ENCODE measurements at places on chromosomes 3 and 15.

- no peak for DNase-seq
Measured at GRCh38 chr3:94187697-94188096, 124.8 kb downstream of the NSUN3 start.

DNA sequence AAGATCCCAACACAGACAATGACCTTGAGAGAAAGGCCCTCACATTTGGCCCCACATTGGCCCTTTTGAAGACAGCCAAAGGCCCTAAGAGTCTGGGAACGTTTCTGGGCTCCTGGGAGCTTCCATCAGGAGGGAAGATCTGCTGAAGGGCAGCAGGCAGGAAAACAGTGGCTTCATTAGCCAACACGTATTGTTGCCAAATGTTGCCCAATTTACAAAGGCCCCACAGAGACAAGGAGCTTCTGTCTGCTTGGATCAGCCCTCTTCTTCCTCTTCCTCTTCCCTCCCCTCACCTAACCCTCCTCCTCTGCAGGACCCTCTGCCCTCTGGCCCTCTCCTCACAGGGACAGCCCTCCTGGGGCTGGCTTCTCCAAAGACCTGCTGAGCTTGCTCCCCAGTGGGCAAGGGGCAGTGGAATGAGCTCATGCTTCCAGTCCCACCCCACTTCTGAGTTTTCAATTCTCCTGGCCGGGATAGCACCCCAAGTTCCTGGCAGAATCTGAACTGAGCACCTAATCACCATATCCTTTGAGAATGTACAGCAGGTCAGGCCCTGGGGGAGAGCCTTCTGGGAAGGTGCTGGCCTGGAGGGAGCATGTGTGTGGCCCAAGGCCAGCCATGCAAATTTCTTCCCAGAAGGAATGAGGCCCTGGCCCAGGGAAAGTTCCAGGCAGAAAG, 5.1 kb upstream of the LTF start:
- DNase-seq: no peak

DNA sequence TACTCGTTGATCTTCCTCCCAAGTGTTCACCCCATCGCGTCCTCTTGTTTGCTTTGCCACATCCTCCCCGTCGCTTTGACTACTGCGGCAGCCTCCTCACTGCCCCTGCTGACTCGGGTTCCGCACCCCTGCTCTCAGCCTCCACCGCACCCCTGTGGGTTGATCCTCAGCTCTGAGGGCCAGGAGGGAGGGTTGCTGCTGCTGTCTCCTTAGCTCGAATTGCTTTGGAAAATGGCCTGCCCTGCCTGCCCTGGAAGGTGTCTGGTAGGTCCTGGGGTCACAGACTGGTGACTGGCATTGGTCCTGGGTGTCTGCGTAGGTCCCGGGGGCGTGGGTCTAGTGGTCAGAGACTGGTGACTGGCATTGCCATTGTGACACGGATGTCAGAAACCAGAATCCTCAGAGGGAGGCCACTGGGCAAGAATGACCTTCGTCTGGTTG, 9.4 kb downstream of the MUC4 start:
- peak; percentile 43 for DNase-seq

GRCh38 chr3:193589616-193590015, 3.4 kb upstream of the OPA1 start:
- no peak for DNase-seq

DNA sequence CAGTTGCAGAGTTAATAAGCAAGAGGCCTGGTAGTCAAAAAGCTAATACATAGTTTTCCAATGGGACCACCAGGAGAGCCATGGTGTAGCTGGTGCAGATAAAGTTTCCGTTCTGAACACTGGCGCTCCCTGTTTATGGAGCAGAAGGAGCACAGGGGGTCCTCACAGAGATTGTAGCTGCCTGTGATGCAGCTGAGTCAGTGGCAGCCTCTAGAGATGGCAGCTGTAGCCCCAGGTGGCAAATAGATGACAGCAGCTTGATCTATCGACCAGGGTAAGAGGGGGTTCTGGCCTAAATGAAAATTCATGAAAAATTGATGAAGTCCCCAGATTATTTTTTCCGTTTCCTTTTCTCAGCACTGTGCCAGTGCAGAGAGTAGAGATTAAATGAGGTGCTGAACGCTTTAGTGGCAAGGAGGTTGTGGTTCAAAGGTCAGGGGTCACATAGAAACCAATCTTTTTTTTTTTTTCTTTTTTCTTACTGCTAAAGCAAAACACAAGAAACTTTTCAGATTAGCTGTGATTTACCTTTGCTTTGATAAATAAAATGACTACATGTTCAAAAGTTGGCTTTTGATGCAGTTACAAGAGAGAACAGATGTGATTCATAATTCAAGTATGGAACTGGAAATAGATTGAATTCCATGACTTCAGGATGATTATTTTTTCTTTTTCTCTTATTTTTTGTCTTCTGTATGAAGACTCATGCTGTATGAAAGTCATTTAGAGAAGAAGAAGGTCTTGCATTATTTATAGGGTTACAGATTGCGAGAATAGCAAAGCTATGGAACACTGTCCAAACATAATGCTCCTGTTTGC, 63.3 kb downstream of the ROBO2 start:
- no peak for DNase-seq

GRCh38 chr3:94961423-94962100, 898.7 kb downstream of the NSUN3 start:
- no peak for DNase-seq

GRCh38 chr3:52364322-52365035, 48.4 kb downstream of the DNAH1 start:
- no peak for DNase-seq

- DNase-seq: no peak
Measured at GRCh38 chr3:62237286-62237948, 135.9 kb downstream of the FEZF2 start.
